IPS DF 6.9 (cell line): ENCODE measurements at places on chromosomes 1 and 21.

- DNase-seq: no peak
- no peaks in the 10 kb centered on the region for H3K4me1 ChIP-seq
- no peaks in the 10 kb centered on the region for H3K27me3 ChIP-seq
- no peak overlapping the region for H3K4me3 ChIP-seq
- H3K27ac ChIP-seq: no peak overlapping the region
- no peaks in the 10 kb centered on the region for H3K36me3 ChIP-seq
Measured at GRCh38 chr1:199002661-199003060, 363.8 kb downstream of the PTPRC start.

DNA sequence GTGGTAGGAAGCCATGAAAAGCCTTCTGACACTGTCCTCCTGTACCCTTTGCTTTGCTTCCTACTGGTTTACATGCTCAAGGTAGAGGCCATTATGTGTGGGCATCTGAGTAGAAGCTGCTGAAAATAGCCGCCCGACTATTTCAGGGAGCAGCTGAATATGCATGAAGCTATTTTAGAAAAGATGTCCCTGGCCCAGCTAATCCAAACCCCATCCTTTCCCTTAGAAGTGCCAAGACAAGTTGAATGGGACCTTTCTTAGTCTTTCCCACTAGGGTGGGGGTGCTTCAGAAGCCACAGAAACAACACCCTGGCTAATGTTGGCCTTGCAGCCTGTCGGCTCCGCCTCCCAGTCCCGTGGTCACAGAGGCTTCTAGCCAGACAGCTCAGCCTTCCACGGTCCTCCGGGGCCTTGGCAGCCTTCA is 205.1 kb upstream of the EDN2 start:
- H3K27ac ChIP-seq: no peak overlapping the region
- no peak overlapping the region for H3K4me3 ChIP-seq
- no peak for DNase-seq
- no peaks in the 10 kb centered on the region for H3K27me3 ChIP-seq

- no peaks in the 10 kb centered on the region for H3K4me1 ChIP-seq
- H3K27me3 ChIP-seq: no peaks in the 10 kb centered on the region
- H3K4me3 ChIP-seq: no peak overlapping the region
- no peaks in the 10 kb centered on the region for H3K36me3 ChIP-seq
Measured at GRCh38 chr1:101914473-101915242, 82.1 kb downstream of the OLFM3 start.

DNA sequence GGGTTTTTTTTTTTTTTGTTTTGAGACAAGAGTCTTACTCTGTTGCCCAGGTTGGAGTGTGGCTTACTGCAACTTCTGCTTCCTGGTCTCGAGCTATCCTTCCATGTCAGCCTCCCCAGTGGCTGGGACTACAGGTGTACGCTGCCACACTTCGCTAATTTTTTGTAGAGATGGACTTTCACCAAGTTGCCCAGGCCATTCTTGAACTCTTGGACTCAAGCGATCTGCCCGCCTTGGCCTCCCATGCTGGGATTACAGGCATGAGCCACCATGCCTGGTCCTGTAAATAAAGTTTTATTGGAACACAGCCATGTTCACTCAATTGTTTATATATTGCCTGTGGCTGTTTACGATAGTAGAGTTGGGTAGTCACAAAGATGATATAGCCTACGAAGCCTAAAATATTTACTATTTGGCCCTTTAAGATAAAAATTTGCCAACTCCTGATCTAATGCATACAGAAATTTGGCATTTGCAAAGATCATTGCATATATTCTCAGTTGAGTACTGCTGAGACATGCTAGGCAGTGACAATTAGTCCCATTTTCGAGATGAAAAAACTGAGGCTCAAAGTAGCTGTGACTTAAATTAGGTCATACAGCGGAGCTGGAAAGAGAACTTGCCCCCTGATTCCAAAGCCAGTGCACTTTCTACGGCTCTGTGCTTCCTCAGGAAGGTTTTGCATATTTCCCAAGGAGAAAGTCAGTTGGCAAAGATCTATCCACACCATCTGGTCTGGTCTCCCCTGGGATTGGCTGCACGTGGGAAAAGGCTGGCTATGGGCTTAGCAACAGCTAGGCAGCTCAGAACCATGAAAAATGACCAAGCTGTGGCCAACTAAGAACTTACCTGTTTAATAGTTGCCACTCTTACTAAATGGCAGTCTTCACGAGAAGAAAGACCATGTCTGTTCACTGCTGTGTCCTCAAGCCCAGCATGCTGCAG is 19.4 kb downstream of the MECR start:
- no peak overlapping the region for H3K4me3 ChIP-seq
- H3K36me3 ChIP-seq: peaks cover 25% of the 10 kb centered on the region; the same call in 1 of the 2 replicates
- H3K27ac ChIP-seq: no peak overlapping the region
- no peaks in the 10 kb centered on the region for H3K27me3 ChIP-seq
- no peaks in the 10 kb centered on the region for H3K4me1 ChIP-seq

DNA sequence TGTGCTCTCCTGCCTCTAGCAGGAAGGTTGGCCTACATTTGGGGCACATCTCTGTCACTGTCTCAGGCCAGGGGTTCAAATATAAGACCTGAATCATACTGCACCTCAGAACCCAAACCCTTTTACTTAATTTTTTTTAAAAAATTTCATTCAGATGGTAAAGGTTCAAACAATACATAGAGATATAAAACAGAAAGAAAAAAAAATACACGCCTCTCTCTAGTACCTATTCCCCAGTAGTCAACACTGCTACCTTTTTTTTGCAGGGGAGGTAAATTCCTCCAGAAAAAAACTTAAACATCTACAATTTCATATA is 32.9 kb downstream of the MAPKAPK2 start:
- H3K36me3 ChIP-seq: no peaks in the 10 kb centered on the region
- DNase-seq: no peak
- no peak overlapping the region for H3K4me3 ChIP-seq

- H3K27ac ChIP-seq: no peak overlapping the region
- H3K4me1 ChIP-seq: no peaks in the 10 kb centered on the region
- no peaks in the 10 kb centered on the region for H3K36me3 ChIP-seq
- H3K4me3 ChIP-seq: no peak overlapping the region
- no peak for DNase-seq
- no peaks in the 10 kb centered on the region for H3K27me3 ChIP-seq
Measured at GRCh38 chr1:223176437-223176836, 33.4 kb upstream of the TLR5 start.

DNA sequence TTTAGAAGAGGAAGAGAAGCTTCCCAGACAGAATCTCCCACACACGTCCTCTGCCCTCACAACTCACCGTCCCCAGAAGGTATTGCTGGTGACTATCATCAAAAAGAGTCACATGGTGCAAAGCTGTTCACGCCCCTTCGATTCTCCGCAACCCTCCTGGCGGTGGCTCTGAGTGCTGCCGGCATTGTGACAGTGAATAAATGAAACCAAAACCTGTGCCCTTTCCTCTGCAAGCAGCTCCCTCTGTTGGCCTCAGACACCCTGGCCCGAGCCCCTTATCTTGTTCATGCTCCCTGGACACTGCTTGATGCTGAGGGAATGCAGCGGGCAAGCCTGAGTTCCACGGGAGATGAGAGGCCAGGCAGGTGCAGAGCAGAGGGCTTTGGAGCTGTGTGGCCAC is 510.3 kb downstream of the NPHP4 start:
- no peak for DNase-seq
- H3K27ac ChIP-seq: no peak overlapping the region
- no peaks in the 10 kb centered on the region for H3K36me3 ChIP-seq
- H3K4me3 ChIP-seq: no peak overlapping the region
- H3K4me1 ChIP-seq: no peaks in the 10 kb centered on the region

- H3K36me3 ChIP-seq: no peaks in the 10 kb centered on the region
- no peaks in the 10 kb centered on the region for H3K4me1 ChIP-seq
- no peak overlapping the region for H3K4me3 ChIP-seq
- H3K27ac ChIP-seq: no peak overlapping the region
- no peaks in the 10 kb centered on the region for H3K27me3 ChIP-seq
- no peak for DNase-seq
Measured at GRCh38 chr1:110291241-110292030, 47.7 kb upstream of the RBM15 start.

DNA sequence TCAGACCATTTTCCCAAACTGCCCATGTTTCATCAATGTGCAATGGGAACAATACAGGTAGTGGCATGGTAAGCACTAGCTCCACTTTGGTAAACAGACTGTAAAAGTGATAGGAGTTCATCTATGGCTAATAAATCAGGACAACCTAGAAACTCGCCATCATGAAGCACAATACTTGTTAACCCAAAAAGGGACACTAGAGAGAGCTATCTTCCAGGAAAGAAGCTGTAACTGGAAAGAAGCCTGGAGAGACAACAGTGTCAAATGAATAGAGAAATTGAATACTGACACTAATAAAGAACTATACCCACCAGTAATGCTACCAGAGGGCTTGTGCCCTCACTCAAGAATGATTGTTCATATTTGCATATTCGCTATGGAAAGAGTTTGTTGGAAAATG is 164.7 kb upstream of the RGS18 start:
- peak; percentile 11 for DNase-seq
- H3K4me3 ChIP-seq: no peak overlapping the region
- no peaks in the 10 kb centered on the region for H3K36me3 ChIP-seq
- no peaks in the 10 kb centered on the region for H3K4me1 ChIP-seq
- H3K27ac ChIP-seq: no peak overlapping the region
- no peaks in the 10 kb centered on the region for H3K27me3 ChIP-seq

DNA sequence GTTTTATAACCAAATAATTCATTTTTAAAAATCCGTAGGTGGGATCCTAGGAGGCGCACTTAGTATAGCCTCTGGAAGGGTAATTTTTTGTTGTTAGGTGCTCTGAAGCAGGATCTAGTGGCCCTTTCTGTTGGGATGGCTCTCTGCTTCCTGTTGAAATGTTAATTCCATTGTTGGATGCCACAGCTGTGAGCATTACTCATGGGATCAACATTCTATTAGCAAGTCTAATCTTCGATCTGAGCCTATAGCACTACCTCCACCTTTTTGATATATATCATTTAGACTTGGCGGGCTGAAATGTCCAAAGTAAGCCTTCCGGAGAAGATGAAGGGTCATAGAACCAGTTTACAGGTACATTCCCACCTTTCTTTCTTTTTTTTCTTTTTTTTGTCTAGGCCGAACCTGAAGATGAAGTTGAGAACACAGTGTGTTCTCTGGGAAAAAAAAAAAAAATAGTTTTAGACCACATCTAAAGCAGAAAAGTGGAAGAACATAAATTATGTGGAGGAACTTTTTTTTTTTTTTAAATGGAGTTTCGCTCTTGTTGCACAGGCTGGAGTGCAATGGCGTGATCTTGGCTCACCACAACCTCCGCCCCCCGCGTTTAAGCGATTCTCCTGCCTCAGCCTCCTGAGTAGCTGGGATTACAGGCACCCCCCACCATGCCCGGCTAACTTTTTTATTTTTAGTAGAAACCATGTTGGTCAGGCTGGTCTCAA is 1.4 kb downstream of the CXADR start:
- H3K36me3 ChIP-seq: no peaks in the 10 kb centered on the region
- DNase-seq: no peak
- peaks cover 2% of the 10 kb centered on the region; the same call in 1 of the 2 replicates for H3K4me1 ChIP-seq
- no peak overlapping the region for H3K27ac ChIP-seq

DNA sequence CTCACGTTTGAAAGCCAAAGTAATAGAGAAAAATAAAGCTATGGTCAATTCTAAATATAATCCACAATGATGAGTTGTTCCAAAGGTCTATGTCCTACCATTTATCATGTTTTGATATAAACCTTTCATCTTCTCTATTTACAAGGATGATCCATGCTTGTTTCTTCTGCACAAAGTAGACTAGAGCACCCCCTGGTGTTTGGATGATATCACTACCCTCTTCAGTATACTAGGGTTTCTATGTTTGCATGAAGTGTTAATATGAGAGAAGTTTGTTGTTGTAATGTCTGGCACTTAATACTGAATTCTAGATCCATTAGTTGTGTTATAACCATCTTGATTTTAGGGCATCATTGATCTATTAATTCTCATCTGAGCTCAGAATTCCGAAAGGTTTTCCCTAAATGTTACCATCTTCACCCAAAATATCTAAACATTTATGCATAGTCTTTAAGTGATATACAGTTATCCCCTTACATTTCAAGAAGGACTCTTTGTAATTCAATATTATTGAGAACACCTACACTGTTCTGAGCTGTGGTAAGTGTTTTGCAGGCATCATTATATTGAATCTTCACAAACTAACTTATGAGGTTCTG is 21.1 kb downstream of the CLDN8 start:
- no peak overlapping the region for H3K27ac ChIP-seq
- no peak overlapping the region for H3K4me3 ChIP-seq
- H3K4me1 ChIP-seq: no peaks in the 10 kb centered on the region
- H3K27me3 ChIP-seq: no peaks in the 10 kb centered on the region
- H3K36me3 ChIP-seq: no peaks in the 10 kb centered on the region

DNA sequence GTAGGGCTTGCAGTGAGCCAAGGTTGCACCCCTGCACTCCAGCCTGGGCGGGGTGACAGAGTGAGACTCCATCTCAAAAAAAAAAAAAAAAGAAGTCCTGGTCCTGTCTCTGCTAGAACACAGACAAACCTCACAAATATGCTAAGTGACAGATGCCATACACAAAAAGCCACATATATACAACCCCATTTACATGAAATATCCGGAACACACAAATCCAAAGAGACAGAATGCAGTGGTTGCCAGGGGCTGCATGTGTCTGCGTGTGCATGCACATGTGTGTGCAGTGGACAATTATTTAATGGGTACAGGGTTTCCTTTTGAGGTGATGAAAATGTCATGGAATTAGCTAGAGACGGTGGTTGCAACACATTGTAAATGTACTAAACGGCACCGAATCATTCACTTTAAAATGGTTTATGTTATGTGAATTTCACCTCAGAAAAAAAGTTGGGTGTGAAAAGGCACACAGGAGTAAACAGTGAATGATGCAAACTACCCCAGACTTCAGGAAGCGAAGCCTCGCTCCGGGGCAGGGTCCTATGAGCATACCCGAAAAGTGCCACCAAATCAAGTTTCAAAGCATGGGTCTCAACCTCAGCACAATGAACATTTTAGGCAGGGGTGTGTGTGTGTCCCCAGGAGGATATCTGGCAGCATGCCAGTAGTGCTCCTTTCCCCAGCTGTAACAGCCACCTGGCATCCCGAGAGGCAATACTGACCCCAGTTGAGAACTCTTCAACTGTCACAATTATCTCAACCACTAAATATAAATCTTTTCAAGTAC is 48.3 kb downstream of the GNB1 start:
- no peaks in the 10 kb centered on the region for H3K27me3 ChIP-seq
- H3K36me3 ChIP-seq: no peaks in the 10 kb centered on the region
- H3K4me1 ChIP-seq: 0 out of 2 replicates have a peak, but pooled peaks cover 1% of the 10 kb centered on the region
- H3K27ac ChIP-seq: no peak overlapping the region
- DNase-seq: no peak

- H3K27ac ChIP-seq: no peak overlapping the region
- no peaks in the 10 kb centered on the region for H3K27me3 ChIP-seq
- DNase-seq: no peak
- H3K4me1 ChIP-seq: no peaks in the 10 kb centered on the region
- peaks cover 5% of the 10 kb centered on the region; the same call in 1 of the 2 replicates for H3K36me3 ChIP-seq
Measured at GRCh38 chr21:25949701-25950100, 214.9 kb downstream of the GABPA start.
